Non-pigmented ciliary epithelial cell (primary cell): ENCODE measurements at places on chromosomes 12 and 14.

GRCh38 chr14:90531497-90531896 is 134.7 kb downstream of the CALM1 start:
- no peak for DNase-seq

GRCh38 chr14:104689109-104689880 is at the start of gene INF2:
Gene INF2, plus strand, starts transcription at chr14:104689618. Its CDS starts 11,748 bp downstream, at chr14:104701366.
- DNase-seq = no peak

- DNase-seq = no peak
These were observed 2.4 kb downstream of the ADCY4 start for GRCh38 chr14:24332268-24332993.

DNA sequence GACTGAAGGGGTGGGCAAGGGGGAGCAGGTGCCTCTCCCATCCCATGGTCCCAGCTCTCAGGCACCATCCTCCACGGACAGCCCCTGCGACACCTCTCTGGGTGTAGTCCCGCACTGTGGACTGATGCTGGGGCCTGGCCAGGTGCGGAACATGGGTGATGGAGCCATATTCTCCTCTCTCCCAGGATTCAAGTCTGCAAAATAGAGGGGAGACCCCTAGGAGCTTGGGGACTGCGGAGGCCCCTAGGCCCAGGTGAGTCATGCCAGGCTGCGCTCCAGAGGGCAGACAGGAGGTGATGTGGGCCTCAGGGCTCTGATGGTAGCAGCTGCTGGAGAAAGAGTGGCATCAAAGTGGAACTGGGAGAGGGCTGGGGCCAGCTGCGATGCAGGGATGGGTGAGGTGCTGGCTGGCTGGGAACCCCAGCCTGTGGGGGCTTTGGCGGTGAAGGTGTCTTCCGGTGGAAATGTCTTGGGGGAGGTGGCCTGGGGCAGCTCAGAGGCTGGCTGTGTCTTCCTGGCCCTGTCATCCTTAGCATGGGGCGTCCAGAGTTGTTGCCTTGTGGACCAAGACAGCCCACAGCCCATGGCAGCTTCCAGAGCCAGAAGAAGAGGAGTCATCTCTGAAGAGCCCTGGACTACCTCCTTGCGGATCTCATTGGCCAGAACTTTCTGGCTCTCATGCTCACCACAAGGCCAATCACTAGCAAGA is 149.1 kb downstream of the KIF26A start:
- DNase-seq = no peak
